ENCODE measurements at places on chromosomes 3 and 15. TPM values are rescaled to one million over a fixed set of nuclear protein-coding genes. Genes with fewer than 3 reads are reported as not detected.

The ROPN1 gene
- total RNA-seq: not detected

GRCh38 chr15:38671675-38672254 is 107.2 kb upstream of the RASGRP1 start:
- H3K36me3 ChIP-seq: no peaks in the 10 kb centered on the region
- DNase-seq: no peak
- H3K27me3 ChIP-seq: peaks cover 14% of the 10 kb centered on the region

DNA sequence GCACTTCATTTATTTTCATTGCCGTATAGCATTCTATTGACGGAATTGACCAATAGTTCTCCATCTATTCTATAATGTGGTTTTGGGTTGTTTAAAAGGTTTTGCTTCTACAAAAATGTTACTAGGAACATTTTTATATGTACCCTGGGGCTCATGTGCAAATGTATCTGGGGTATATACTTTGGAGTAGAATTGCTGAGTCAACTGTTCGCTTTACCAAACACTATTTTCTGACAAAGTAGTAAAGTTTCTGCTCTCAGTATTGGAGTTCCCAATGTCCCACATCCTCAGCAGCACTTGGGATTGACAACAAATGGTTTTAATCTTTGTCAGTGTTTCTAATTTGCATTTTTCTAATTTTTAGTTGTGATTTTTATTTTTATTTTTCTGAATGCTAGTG is 602.6 kb downstream of the MCTP2 start:
- no peaks in the 10 kb centered on the region for H3K27me3 ChIP-seq
- H3K36me3 ChIP-seq: no peaks in the 10 kb centered on the region
- no peak overlapping the region for H3K27ac ChIP-seq

The LRRC31 gene
- total RNA-seq: not detected

- H3K4me1 ChIP-seq: peaks cover 3% of the 10 kb centered on the region
- H3K27ac ChIP-seq: no peak overlapping the region
- no peak for DNase-seq
- H3K4me3 ChIP-seq: no peak overlapping the region
Measured at GRCh38 chr3:63979093-63979885, 44.0 kb downstream of the PSMD6 start.

The HIGD2B gene
- not detected for total RNA-seq

- H3K4me1 ChIP-seq: no peaks in the 10 kb centered on the region
- H3K27me3 ChIP-seq: no peaks in the 10 kb centered on the region
- H3K27ac ChIP-seq: no peak overlapping the region
Measured at GRCh38 chr3:38630606-38631005, 18.9 kb downstream of the SCN5A start.

DNA sequence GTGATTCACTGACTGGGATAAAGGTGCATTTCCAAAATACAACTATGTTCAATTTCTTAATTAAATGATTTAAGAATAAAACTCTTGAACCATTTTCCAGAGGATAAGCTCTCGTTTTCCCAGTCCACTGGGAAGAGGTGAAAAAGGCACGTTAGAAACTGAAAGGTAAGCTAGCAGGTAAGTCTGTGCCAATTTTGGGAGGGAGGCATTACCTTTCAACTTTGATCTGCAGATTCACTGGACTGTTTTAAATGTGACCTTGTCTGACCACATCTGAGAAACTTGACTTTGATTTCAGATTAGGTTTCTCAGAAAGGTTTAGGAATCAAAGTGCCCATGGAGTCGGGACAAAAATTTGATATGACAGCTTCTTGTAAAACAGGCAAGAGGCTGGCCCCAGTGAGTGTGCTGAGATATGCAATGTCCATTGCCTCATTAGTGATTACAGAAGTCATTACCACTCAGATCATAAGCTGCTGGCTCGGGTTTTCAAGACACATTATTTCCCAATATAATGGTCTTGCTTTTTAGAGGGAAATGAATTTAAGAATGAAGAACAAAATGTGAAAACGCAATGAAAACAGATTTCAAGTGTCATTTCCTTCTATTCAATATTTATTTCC is 118.8 kb downstream of the ADAMTS9 start:
- H3K36me3 ChIP-seq: no peaks in the 10 kb centered on the region
- no peaks in the 10 kb centered on the region for H3K27me3 ChIP-seq
- H3K4me3 ChIP-seq: no peak overlapping the region
- peaks cover 8% of the 10 kb centered on the region for H3K4me1 ChIP-seq
- no peak for DNase-seq
- H3K27ac ChIP-seq: no peak overlapping the region

GRCh38 chr15:36886191-36886590 is 214.2 kb downstream of the MEIS2 start:
- H3K4me3 ChIP-seq: peak overlapping the region; percentile 66
- peaks cover 100% of the 10 kb centered on the region for H3K27me3 ChIP-seq
- H3K4me1 ChIP-seq: peaks cover 20% of the 10 kb centered on the region
- peak; percentile 61 for DNase-seq

DNA sequence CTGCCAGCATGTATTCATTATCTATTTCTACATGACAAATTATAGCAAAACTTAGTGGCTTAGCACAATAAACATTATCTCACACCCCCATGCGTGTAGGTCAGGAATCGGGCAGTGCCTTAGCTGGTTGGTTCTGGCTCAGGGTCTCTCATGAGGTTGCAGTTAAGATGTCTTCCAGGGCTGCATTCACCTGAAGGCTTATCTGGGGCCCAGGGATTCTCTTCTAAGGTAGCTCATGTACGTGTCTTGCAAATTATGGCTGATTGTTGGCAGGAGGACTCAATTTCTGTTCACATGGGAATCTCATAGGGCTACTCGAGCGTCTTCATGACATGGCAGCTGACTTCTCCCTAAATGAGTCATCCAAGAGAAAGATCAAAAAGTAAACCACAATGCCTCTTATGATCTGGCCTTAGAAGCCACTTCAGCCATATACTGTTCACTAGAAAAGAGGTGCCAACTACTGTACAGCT is 42.9 kb upstream of the TSC22D2 start:
- peaks cover 5% of the 10 kb centered on the region for H3K4me1 ChIP-seq
- no peak overlapping the region for H3K4me3 ChIP-seq
- H3K36me3 ChIP-seq: no peaks in the 10 kb centered on the region
- H3K27me3 ChIP-seq: no peaks in the 10 kb centered on the region
- DNase-seq: no peak
- no peak overlapping the region for H3K27ac ChIP-seq

The TLE3 gene
- 80.7 TPM for total RNA-seq

DNA sequence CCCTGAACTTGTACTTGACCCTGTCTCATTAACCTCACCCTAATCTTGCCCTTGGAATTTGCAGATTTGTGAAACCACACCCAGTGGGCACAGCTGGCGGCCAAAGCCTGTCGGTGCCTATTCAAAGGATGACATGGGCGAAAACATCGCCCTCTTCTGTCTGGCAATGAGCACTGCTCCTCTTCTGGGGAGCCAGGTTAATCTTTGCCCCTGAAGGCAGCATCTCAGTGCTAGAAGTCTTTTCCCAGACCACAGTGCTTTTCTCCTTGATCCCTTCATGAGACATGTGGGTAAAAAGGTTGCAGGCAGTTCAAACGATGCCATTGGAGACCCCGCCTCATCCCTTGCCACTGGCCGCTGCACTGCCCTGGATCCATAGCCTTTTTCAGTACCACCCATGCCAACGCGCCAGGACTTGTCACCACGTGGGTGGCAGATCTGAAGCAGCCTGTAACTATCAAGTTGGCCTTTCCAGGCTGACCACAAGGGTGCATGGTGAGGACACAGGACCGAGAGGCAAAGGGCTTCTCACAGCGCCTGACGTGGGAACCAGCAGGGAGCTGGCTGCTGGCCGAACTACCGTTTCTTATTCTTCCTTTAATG is 6.5 kb upstream of the DNASE1L3 start:
- DNase-seq: peak; percentile 94
- H3K27ac ChIP-seq: no peak overlapping the region
- H3K36me3 ChIP-seq: no peaks in the 10 kb centered on the region
- no peak overlapping the region for H3K4me3 ChIP-seq

The GPR27 gene
- total RNA-seq: 4.4 TPM

GRCh38 chr3:4856136-4856535 is 123.1 kb upstream of the BHLHE40 start:
- H3K27me3 ChIP-seq: no peaks in the 10 kb centered on the region
- no peaks in the 10 kb centered on the region for H3K4me1 ChIP-seq
- no peak overlapping the region for H3K4me3 ChIP-seq
- H3K36me3 ChIP-seq: no peaks in the 10 kb centered on the region
- no peak for DNase-seq

DNA sequence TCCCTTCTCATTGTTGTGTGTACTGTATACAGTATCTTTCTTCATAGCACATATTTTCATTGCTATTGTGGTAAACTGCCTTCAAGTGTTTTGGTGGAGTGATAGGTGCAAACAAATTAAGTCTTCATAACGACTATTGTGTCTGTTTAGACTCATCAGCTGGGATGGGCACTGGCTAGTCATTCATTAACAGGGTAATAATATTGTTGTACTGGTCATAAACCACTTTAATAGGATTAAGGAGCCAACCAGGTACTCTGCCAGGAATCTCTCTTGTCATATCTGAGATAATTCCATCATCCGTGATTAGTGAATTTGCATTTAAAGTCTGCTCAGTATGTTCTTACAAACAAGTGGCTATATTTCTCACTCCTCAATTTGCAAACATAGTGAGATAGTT is 10.2 kb upstream of the TMEM45A start:
- H3K27me3 ChIP-seq: no peaks in the 10 kb centered on the region
- peaks cover 4% of the 10 kb centered on the region for H3K4me1 ChIP-seq
- H3K36me3 ChIP-seq: no peaks in the 10 kb centered on the region
- no peak for DNase-seq
- no peak overlapping the region for H3K4me3 ChIP-seq
